Activated naive CD4-positive, alpha-beta T cell treated with anti-CD3 and anti-CD28 coated beads, Interleukin-2, amount 50 U/mL, for 72 hours (primary cell): ENCODE measurements at places on chromosomes 2 and 18.

DNA sequence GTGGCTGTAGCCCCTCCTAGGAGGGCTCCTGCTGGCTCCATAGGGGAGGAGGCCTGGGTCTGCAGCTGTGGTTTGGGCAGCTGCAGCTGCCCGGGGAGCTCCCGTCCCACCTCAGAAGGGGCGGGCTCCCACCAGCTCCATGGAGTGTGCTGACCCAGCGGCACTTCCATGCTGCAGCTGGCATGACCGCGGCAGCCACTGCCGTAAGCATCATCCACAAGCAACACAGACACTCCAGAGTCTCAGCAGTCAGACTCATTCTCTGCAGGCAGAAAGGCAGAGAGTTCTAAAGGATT, 660.1 kb upstream of the RAB6C start:
- no peak for DNase-seq

DNA sequence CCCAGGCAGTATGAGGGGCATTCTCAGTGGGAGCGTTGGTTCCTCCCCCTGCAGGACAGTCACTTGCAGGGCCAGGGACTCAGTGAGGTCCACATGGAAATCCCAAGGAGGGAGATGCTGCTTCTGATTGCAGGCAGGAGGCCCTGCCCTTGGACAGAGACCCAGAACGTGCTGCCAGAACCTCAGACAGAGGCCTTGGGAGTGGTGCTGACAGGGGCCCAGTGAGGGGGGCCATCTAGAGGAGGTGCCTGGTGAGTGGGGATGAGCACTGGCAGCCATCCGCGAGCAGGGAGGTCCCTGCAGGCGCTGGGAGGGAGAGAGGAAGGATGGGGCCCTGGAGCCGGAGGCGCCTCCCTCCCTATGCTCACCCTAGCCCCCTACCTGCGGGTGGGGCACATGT, 133.1 kb downstream of the DYSF start:
- DNase-seq = no peak

GRCh38 chr2:224086226-224086914, 47.3 kb upstream of the SERPINE2 start:
- DNase-seq = no peak

DNA sequence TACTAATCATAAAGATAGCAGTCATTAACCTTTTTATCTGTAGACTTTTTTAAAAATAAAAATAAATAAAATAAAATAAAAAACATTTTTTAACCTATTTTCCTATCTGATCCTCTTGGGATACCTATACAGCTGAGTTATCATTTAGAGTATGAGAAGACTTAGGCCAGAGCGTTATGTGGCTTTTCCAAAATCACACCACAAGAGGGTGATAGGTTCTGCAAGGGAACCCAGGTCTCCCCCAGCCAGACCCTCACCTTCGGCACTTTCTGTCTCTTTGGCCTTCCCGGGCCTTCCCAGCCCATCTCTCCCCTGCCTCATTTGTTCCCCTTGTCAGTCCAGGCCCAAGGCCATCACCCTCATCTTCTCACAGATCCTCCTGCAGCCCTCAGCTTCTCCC, 311.7 kb downstream of the SMAD2 start:
- no peak for DNase-seq

DNA sequence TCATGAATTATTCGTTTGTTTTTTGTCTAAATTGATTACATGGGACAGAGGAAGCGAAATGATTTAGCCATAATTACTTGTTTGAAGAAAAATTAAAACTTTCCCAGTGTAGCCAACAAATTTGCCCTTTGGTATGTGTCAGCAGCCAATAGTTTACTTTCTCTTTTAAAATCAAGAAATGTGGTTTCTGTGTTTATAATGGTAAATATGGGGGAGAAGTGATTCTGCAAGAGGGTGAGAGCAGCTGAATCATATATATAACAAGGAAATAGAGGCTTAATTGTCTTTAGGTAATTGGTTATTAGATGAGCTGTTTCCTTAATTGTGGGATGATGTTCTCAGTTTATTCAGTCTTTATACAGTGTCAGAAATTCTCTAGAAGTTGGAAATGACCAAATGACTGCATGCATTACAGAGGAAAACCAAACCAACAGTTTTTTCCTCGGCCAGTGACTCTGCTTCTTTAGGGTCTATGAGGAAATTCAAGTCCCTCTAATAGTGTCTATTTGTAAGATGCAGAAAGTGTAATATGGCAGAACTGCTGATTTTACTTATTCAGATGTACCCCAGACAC, 132.9 kb downstream of the AGPS start:
- DNase-seq = no peak

DNA sequence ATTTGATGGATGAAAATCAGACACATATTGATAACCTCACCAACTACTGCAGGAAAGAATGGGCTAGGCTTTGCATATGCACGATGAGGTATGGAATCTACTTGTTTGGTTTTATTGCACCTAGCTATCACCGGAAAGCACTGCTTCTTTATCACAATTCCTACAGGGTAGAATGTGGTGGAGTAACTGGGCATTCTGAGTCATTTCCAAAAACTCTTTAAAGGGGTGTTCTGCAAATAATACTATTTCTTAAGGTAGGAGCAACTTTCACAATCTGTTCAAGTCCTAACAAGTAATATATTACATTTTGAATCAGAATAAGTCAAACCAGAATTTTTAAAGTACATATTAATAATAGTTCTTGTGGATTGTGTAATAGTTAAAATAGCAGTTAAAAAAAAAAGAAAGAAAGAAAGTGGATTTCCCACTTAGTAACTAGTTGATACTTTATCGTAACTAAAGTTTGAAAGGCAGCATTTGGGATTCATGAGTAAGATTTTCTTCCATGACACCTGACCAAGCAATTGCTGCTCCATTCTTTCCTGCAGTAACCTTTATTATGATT, 40.5 kb downstream of the INO80C start:
- no peak for DNase-seq

DNA sequence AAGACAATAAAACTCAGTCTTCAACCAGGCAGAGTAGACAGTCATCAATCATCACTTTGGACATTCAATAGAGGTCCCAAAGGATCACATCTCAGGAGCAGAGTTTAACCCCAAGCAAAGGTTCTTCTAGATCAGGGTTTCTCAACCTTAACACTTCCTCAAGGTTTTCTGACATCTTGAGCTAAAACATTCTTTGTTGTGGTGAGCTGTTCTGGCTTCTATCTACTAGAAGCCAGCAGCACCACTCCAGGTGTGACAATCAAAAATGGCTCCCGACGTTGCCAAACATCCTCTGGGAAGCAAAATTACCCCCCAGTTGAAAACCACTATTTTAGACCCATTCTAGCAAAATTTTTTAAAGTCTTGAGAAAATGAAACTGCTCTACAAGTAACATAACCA, 22.0 kb downstream of the RTTN start:
- DNase-seq = no peak

DNA sequence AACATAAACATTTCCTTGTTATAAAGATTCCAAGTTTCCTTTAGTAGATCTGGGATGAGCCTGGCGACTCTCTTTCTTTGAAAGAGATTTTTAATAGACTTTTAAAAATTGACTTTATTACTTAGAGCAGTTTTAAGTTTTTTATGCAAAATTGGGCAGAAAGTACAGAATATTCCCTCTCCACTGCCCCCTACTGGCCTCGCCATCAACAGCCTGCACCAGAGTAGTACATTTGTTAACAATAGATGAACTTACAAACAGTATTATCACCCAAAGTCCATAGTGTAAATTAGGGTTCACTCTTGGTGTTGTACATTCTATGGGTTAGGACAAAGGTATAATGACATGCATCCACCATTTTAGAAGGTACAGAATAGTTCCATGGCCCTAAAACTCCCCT, 3.9 kb downstream of the MAP3K19 start:
- peak; percentile 17 for DNase-seq
